MCF 10A (cell line): ENCODE measurements at places on chromosomes 7 and 10. TPM values are rescaled to one million over a fixed set of nuclear protein-coding genes. Genes with fewer than 3 reads are reported as not detected.

- DNase-seq: peak; percentile 30
These were observed 41.4 kb upstream of the IKZF1 start for GRCh38 chr7:50262916-50263690.

GRCh38 chr10:43125274-43125845 lies 12.9 kb upstream of the CSGALNACT2 start:
- DNase-seq: no peak

- no peak for DNase-seq
These were observed 41.4 kb upstream of the SLC26A5 start for GRCh38 chr7:103487419-103487818.

The VAX1 gene
- total RNA-seq: not detected in 2 replicates

- DNase-seq: peak; percentile 24
These were observed 58.9 kb downstream of the KCNMA1 start for GRCh38 chr10:77578583-77579227.

GRCh38 chr7:88628363-88629085 lies 131.0 kb upstream of the ZNF804B start:
- no peak for DNase-seq
